Stimulated activated naive CD8-positive, alpha-beta T cell treated with anti-CD3 and anti-CD28 coated beads, Interleukin-15, amount 100 ng/mL, for 72 hours (primary cell): ENCODE measurements at places on chromosomes 12 and 14.

DNA sequence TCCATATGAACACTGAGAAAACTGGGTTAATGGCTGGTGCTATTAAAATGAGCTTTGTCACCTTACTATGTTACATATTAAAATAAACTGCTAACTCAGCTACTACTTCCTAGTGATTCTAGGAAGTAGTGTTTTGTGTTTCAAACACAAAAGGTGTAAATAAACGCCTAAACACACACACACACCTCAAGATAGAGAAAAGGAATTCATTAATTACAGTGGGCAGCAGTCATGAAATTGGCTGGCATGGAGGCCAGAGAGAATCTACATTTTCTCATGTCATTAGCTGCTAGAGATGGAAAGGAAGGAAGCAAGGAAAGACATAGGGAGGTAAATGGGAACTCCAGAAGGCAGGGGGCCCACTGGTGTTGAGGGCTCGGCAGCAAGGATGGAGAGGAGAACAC, 787 bp upstream of the PRMT5 start:
- DNase-seq: no peak

GRCh38 chr12:111581434-111582132, 17.5 kb downstream of the ATXN2 start:
- no peak for DNase-seq

- DNase-seq: no peak
These were observed 33.8 kb downstream of the MMAB start for GRCh38 chr12:109539508-109539907.

DNA sequence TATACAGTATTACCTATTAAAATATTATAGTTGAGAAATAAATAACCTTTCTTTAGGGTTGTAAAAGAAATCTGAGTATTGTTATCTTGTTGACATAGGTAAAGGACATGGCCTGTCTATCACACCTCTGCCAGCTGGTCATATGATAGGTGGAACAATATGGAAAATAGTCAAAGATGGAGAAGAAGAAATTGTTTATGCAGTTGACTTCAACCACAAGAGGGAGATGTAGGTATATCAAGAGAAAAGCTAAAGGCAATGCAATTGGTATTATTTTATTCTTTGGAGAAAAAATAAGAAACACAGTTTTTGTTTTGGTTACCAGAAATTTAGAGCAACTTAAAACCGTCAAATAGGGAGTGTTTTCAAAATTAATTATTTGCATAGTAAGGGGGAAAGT, 13.5 kb downstream of the CPSF2 start:
- DNase-seq: no peak

DNA sequence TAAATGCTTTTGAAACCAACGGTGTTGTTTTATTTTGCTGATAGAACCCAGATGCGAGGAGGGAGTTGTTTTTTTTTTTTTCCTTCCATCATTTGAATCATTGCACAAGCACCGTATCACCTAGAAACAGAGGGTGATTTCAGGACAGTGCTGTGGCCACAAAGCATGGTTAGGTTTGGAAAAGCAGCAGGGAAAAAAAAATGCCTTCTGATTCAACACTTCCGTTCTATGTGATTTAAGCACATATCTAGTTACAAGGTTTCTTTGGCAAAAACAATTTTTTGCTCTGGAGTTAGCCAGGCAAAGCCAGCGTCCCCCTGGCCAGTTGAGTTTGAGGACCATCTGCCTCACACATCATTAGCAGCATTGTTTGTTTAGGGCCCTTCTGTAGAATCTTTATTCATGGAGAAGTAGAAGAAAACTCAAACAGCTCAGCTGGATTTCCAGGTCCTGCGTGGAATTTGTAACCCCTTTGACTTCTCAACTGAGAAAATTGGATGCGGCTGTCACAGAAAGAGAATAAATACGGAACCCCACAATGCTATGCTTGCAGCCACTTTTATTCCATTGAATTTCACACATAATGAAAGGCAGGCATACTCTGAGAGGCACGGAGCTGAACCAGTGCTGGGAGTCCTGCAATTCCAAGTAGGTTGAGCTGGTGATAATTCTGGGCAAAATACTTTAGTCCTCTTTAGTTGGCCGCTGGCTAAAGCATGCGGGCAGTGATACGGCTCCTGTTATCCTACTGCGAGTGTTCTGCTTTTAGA, 17.0 kb upstream of the WNT5B start:
- no peak for DNase-seq

DNA sequence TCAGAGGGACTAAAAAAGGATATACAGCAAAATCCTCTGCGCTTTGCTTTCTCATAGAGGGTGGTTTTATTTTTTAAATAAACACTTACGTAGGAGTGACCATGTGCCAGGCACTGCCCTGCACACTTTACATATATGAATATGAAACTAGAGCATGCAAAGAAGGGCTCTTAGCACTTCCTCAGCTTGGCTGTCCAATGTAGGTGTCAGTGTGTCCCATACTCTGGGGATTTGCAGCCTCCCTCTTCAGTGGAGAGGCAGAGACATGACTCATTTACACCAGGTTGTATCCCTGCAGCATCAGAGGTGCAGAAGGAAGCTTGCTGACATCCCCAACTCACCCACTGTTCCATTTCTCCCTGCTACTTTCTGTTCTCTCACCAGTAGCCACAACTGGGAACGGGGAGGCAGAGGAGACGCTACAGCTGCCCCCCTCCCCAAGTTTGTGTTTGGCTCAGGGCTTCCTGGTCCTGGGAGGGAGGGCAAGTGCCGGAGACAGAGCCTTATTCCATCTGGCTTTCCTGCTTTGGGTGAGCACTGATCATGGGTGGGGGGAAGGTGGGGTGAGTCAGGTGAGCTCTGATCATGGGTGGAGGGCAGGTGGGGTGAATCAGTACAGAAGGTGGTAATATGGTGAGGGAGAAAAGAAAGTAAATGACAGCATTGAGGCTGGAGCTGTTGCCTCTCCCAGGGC, 4.9 kb upstream of the KRT5 start:
- no peak for DNase-seq

DNA sequence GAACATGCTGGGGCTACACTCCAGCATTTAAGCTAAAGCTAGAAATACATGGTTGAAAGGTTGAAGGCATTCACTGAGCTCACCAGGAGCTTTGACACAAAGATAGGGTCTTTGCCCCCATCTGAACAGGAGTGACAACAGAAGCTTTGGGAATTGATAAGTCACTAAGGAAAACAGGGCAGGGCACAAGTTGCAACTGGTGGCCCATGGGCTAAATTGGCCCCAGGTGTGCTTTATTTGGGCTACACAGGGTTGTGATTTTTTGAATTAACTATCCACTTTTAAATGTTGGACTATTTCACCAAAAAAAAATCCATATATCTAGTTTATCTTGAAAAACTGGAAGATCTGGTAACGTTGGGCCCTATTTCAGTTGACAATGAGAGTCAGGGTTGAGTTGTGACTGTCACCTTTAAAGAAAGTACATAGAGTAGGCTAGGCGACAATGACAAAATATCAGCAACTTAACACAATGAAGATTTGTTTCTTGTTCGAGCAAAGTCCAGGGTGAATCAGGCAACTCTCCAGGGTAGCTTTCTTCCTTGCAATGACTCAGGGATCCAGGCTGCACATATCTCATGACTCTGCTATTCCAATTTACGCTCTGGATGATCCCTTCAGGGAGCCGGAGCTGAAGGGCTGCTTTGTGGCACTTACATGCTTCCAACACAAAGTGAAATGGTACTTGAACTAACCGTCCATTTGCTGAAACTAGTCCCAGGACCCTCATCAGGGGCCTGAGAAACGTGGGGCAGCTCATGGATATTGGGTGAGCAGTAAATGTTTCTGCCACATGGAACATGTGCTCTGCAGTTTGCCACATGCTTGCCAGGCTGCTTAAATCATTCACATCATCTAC, 13.3 kb upstream of the EIF4B start:
- DNase-seq: no peak

- no peak for DNase-seq
These were observed 51.3 kb downstream of the KCNA5 start for GRCh38 chr12:5094986-5095385.

GRCh38 chr14:34628681-34629135, 1.2 kb downstream of the SNX6 start:
- no peak for DNase-seq

- no peak for DNase-seq
These were observed 908.6 kb upstream of the MDGA2 start for GRCh38 chr14:48584031-48584430.

- DNase-seq: no peak
These were observed 156.3 kb downstream of the TMX1 start for GRCh38 chr14:51396222-51396815.

GRCh38 chr12:68867606-68868005, 59.6 kb downstream of the MDM2 start:
- DNase-seq: no peak

DNA sequence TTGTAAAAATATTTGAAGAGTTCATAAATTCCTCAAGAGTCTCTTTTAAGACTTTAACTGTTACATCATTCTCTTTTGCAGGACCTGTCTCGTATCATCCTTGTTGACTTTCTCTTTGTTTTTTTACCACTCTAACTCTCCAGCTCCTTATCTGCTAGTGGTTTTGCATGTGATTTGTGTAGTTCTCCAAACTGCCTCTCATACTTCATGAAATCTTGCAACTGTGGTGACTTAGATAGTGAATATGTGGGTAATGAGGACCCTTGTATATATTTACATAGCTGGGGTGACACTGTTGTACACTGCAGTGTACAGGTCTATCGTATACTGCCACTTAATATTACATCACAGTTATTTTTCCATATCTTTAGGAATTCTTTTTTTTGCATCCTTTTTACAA, 40.2 kb upstream of the EMP1 start:
- no peak for DNase-seq

DNA sequence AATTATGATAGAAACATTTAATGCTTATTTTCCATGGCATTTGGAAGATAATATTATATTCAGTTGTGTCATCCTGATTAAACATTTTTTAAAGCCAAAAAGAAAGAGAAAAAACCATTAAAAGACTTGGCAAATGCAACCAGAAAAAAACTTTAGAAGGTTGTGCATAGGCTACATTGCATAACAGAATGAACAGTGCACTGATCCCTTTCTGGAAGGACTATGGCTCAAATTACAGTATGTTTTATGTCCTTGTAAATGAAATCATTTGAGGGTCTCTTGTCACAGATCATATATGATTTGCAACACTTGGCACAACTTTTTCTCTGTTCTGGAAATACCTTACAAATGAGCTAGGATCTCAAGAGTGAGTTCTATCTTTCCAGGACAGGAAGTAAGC, 275.2 kb upstream of the FLRT2 start:
- DNase-seq: no peak

- no peak for DNase-seq
These were observed 3.1 kb upstream of the BORCS5 start for GRCh38 chr12:12353807-12354206.

GRCh38 chr12:13044906-13045299, 722 bp downstream of the FAM234B start:
- no peak for DNase-seq

DNA sequence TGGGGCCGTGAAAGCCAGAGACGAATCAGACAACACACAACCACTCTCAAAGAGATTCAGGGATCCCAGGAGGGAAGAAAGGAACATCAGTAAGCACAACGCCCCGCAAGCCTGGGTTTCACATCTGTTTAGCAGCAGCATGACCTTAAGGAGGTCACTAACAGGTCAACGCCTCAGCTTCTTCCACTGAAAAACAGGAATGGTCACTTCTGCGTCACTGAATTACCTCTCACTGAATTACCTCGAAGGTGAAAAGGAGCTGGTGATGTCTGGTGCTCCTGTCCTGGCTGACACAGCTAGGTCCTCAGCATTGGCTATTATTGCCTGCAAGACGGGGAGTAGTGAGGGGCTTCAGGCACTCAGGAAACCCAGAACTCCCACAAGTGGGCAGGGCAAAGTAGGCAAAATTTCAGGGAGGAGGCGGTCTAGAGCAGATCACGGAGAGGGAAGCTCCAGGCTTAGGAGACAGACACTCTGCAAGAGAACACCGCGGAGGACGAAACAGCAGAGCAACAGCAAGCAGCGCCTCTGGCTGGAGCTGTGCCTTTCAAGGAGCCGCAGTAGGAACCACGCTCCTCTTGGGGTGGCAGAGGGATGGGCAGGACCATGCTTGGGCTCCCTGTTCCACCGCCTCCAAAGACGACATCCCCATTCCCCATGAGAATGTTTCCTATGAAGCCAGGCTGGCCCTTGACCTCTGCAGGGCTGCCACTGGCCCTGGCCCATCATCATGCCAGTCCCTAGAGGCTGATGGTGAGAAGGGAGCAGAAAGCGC, 108.4 kb downstream of the SINHCAF start:
- DNase-seq: no peak

DNA sequence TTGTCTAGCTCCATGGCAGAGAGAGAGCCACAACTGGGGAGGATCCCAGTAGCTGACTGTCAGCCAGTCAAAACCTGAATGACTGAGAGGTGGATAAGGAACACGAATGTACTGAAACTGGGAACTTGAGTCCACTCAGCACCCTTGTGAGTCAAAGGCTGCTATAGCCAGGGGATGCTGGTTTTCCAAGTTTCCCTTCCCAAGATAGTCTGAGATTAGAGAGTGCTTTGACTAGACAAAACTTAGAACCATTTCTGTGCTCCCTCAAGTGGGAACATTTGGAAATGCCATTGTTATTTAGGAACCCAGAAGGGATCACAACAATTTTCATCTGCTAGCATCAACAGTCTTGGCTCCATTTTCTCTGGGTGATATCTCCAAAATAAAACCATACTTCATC, 4.0 kb downstream of the PRKAG1 start:
- DNase-seq: no peak

DNA sequence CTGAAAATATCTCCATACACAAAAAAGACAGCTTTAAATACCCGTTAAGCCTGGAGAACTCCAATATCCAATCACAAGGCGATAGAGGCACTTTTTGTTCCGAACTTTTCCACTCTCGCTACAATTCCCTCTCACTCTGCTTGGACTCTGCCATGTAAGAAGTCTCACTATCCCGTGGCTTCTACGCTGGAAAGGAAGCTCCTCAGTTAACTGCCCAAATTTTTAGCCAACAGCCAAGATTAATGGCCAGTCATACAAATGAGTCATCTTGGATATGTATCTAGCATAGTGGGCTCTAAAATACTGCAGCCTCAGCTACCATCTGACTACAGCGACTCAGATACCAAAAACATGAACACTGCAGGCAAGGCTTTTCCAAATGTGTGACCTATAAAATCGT, 45.5 kb upstream of the RERGL start:
- DNase-seq: no peak

- no peak for DNase-seq
These were observed 200.9 kb downstream of the RAD51B start for GRCh38 chr14:68020493-68020892.

DNA sequence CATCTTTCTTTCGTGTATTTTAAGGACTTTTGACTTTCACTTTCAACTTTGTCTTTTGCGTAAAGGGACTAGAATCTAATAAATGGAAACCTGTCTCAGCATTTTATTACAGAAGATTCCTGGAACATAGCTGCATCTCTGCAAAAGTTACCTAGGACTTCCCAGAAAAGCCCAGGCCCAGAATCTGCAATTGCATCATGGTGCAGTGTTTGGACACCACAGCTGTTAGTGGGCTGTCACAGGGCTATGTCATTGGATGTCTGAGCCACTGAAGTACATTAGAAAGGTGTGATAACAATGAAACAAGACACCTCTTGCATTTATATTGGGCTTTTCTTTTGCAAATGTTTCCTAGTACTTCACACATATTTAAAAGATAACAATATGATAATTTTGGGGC, 199.9 kb upstream of the IGF1 start:
- DNase-seq: no peak
